Brain (organoid and tissue), 16 donors: ENCODE measurements at places on chromosomes 3 and 15.
A peak's percentile ranks its signal among the peaks of the same experiment; 100 is the strongest.

DNA sequence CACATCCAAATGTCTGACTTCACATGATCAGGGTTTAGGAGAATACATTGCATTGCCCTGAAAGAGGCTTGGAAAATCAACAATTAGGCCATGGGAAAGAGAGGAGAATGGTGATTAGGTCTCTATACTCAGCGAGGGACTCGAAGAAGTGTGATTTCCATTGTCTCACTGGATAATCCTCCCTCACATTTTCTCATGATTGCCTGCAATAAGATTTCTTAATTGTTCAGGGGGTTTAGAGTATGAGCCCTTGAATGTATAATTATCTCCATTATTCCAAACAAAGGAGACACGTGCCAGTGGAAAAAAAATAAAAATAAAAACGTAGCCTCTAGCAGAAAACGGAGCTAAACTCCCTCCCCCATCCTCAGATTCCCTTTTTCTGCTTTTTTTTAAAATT is 173.2 kb downstream of the TPRG1 start:
- peak; percentile 71 for DNase-seq

- no peak for DNase-seq
Observed at GRCh38 chr3:46939578-46940445, 36.7 kb downstream of the CCDC12 start.

DNA sequence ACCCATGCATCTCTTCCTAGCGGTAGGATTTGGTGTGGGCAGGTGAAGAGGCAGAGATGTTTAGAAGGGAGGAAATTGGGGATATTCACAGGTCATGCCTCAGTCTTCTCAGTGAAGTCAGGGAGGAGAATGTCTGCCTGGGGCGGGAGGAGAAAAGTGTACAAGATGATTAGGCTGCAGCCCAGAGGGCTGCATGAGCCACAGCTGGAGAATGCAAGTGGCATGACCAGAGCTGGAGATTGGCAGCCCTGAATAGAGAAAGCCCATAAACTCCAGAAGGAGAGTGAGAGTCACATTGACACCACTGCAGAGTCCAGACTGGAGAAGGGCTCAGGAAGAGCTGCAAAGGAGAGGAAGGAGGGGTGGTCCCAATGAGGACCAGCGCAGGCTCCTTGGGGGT is 22.6 kb downstream of the PDHB start:
- no peak for DNase-seq

DNA sequence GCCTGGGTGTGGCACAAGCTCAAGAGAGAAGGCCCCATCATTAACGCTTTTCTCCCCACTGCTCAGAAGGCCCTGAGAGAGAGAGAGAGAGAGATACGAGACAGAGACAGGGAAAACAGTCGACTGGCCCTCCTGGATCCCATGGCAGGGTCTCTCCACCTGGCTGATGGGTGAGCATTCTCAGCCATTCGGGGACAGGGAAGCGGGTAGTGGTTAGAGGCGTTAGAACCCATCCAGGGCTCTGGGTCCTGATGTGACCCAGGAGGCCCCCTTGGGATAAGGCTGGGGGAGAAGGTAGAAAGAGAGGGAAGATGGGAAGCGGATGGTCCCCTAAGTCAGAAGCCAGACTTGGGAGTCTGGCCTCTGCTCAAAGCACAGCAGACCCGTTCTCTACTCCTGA is 7.9 kb downstream of the TGM5 start:
- no peak for DNase-seq

- DNase-seq, result no peak
Observed at GRCh38 chr3:148873977-148874376, 8.9 kb downstream of the CPA3 start.

DNA sequence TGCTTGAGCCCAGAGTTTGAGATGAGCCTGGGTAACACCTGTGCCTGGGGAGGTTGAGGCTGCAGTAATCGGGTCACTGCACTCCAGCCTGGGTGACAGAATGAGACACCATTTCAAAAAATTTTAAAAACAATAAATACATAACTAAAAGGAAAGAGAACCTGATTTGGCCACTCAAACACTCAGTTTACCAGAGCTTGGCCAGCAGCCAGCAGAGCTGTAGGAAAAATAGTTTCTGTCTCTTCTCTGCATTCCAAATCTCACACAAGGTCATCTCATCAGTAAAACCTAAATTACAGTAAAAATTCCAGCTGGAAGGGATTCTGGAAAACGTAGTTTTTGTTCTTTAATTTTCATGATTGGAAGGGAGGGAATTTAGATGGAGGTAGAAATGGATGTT is 7.8 kb upstream of the PPM1L start:
- DNase-seq, result no peak

DNA sequence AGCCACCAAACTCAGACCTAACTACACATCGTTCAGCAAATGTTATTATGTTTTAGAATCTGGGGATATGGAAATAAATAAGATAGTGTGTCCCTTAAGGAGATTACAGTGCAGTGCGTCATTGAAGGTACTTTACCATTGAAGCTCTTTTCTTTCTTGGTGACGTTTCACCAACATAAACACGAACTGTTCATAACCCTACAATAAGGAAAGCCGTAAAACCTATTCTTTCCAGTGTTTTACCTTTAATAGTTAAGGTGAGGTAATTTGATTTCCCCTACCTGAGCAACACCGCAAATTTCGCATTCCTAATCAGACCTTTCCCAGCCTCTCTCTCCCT is 826 bp downstream of the CCDC66 start:
- DNase-seq, result no peak

GRCh38 chr15:30791239-30792175 is 112.2 kb upstream of the FAN1 start:
- DNase-seq, result no peak

DNA sequence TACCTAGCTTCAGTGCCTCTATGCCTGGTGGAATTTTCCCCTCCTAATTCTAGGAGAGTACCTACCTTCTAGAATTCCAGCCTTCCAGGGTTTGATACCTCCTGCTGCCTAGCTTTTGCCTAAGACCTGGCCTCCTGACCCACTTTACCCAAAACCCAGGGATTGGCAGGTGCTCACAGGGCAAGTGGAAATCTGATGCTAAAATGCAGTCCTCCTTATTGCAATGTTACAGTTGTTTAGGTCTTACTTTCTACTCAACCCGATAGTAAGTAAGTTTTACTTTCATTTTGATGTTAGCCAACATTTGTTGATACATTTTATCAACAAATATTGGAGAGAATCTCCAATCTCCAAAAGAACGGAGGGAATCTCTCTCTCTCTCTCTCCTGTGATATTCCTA is 275.9 kb downstream of the DOCK3 start:
- DNase-seq, result no peak

GRCh38 chr3:140816372-140817195 is 125.1 kb upstream of the SLC25A36 start:
- no peak for DNase-seq

DNA sequence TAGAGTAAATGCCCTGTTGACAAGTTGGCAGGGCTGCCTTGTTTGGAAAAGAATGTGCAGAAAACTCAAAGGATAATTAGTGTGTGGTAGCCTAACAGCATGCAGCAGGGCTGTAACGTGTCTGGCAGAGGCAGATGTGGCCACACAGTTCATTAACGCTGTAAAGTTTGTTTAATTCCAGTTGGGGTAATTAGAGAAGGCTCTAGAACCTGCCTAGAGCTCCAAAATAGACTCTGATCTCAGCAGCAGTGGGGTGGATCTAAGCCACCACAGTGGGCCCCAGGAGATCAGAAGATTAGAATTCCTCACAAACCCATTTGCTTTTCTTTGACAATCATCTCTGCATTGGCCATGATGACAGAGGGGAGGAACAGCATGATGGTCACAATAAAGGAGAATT is 65.1 kb upstream of the LEKR1 start:
- DNase-seq, result peak; percentile 76

DNA sequence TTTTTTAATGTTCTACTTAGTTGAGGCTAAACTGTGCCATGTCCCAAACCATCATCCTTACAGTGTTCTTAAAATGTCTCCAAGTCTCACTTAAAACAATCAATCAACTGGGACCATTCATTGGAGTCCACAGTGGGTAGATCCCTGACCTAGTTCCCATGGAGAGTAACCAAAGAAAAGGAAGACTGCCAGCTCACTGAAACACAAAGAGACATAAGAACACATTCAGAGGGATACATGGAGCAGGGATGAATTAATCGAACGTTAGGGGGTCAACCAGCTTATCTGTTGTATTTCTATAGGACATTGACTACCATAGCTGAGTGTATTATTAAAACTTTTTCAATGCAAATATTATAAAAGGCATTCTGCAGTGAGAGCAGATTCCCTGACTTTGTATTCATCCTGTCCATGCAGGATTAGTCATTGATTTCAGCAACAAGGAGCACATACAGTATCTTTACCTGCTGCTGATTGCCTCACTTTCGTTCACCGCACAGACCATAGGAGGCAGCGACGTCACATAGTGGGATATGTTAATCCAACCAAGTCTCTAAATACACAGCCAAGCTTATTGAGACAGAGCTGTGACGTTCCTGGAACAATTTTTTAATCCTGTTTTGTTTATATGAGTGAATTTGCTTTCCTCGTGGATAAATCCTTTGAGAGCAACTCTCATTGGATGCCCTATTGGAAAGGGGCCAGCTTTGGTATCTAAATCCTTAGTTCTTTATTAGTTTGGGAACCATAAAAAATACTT is 364.9 kb upstream of the RBMS3 start:
- peak; percentile 79 for DNase-seq

- no peak for DNase-seq
Observed at GRCh38 chr3:171991166-171991565, 48.2 kb upstream of the FNDC3B start.
